H9 (cell line): ENCODE measurements at places on chromosomes 5 and 9. TPM values are rescaled to one million over a fixed set of nuclear protein-coding genes. Genes with fewer than 3 reads are reported as not detected.

GRCh38 chr9:91937056-91937455 lies 13.0 kb downstream of the ROR2 start:
- H3K36me3 ChIP-seq = no peaks in the 10 kb centered on the region; the same call in 1 of the 3 replicates
- no peak overlapping the region for H3K27ac ChIP-seq
- no peak for DNase-seq

DNA sequence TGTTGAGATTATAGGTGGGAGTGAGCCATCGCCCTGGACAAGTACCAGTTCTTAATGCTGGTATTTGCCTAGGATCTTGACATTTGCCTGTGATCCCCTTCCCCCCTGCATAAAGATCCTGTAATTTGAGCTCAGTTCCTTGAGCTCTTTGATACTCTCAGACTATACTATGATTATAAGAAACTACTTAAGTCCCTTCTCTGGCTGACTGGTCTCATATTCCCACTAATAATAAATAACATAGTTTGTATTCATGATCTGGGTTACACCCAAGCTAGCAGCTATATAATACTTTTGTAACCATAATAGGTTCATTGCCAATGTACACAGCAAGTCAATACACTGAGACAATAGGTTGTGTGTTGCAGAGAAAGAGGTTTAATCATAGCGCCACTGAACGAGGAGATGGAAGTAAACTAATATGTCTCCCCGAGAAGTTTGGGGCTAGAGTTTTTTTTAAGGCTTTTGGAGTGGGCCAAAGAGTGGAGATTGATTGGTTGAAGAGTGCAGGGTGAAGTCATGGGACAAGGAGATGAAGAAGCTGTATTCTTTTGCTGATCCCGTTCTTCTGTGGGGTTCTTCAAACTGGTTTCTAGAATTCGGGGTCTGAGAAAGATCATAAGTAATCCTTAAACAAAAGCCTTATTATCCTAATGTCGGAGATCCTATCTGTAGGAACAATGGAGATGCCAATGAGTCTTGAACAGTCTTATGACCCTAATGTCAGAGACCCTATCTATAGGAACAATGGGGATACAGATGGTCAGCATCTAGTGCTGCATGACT lies 20.7 kb upstream of the SHOC1 start:
- H3K27ac ChIP-seq = no peak overlapping the region
- no peaks in the 10 kb centered on the region for H3K27me3 ChIP-seq
- H3K36me3 ChIP-seq = no peaks in the 10 kb centered on the region
- no peaks in the 10 kb centered on the region for H3K4me1 ChIP-seq
- no peak overlapping the region for H3K4me3 ChIP-seq

- H3K36me3 ChIP-seq = no peaks in the 10 kb centered on the region; the same call in 2 of the 3 replicates
- no peaks in the 10 kb centered on the region; the same call in 1 of the 2 replicates for H3K4me1 ChIP-seq
- DNase-seq = no peak
- no peaks in the 10 kb centered on the region for H3K27me3 ChIP-seq
- no peak overlapping the region for H3K4me3 ChIP-seq
Observed at GRCh38 chr5:58675341-58675740, 92.5 kb downstream of the RAB3C start.

- no peaks in the 10 kb centered on the region for H3K27me3 ChIP-seq
- peaks cover 25% of the 10 kb centered on the region for H3K36me3 ChIP-seq
- no peak overlapping the region for H3K4me3 ChIP-seq
- no peak overlapping the region for H3K27ac ChIP-seq
Observed at GRCh38 chr5:651296-652022, 39.3 kb downstream of the CEP72 start.

GRCh38 chr5:149419859-149420544 lies 40.9 kb upstream of the IL17B start:
- no peaks in the 10 kb centered on the region for H3K27me3 ChIP-seq
- DNase-seq = no peak
- no peak overlapping the region for H3K4me3 ChIP-seq
- no peaks in the 10 kb centered on the region for H3K36me3 ChIP-seq
- H3K27ac ChIP-seq = no peak overlapping the region

DNA sequence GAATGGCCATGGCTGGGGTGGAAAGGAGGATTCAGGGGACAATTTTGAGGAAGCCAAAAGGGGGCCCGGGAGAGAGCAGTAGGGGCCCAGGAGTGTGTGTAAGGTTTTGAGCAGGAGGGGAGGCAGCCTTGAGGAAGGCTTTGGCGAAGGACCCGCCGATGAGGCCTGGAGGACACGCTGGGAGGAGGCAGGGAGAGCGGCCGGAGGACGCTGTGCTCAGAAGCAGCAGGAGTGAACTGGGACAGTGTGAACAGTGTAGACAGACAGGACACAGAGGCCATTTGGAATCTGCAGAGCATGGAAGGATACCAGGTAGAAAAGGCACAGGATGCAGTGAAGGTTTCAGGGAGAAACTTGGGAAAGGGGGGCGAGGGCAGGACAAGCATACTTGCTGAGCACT lies 14.9 kb downstream of the UNC5A start:
- no peaks in the 10 kb centered on the region for H3K27me3 ChIP-seq
- H3K27ac ChIP-seq = no peak overlapping the region
- H3K4me3 ChIP-seq = no peak overlapping the region
- H3K36me3 ChIP-seq = no peaks in the 10 kb centered on the region
- no peak for DNase-seq
- H3K4me1 ChIP-seq = no peaks in the 10 kb centered on the region

DNA sequence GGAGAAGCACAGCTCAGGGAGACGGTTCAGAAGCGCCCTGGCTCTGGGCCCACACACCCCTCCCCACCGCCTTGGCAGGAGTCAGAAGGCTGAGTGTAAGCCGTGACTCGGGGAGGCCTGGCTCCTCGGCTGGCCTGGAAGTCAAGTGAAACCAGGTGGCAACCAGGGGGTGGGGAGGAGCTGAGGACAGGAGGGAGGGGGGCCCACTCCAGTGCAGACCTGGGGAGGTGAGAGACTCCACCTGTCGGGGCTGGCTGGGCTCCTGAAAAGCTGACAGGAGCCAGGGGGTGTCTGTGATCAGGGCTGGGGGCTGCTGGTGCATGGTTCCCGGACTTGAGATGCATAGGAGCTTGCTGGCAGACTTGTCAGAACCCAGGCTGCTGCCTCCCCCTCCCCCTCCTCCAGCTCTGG lies 150.2 kb upstream of the PHYKPL start:
- no peaks in the 10 kb centered on the region for H3K27me3 ChIP-seq
- no peak for DNase-seq
- H3K36me3 ChIP-seq = no peaks in the 10 kb centered on the region
- H3K4me3 ChIP-seq = no peak overlapping the region
- peaks cover 5% of the 10 kb centered on the region; the same call in 1 of the 2 replicates for H3K4me1 ChIP-seq

SLC6A19 gene
- not detected in 2 replicates for total RNA-seq

FOXD4L5 gene
- 0.13 TPM in 1 of 2 replicates, not detected in the other for total RNA-seq

KLHL3 gene
- total RNA-seq = 11.8 and 12.8 TPM in 2 replicates

PRUNE2 gene
- 9.7 and 12.1 TPM in 2 replicates for total RNA-seq

EFNA5 gene
- 19.0 and 20.4 TPM in 2 replicates for total RNA-seq
